ENCODE measurements at places on chromosomes 7 and 10.

DNA sequence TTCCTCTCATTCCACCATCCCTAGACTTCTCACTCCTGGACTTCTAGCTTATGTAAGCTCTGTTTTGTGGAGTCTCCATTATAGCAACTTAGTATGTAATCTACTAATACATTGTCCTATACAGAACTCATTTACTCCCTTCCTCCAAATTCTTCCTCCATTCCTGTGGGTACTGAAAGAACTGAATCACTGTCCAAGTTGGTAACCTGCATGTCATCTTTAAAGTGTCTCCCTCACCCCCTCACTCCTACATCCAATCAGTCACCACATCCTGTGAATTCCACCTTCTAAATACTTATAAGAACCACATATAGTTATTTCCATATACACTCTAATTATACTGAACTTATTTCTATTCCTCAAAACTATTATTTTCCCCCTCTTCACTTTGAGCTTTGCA, 20.3 kb downstream of the AASS start:
- no peak for DNase-seq

DNA sequence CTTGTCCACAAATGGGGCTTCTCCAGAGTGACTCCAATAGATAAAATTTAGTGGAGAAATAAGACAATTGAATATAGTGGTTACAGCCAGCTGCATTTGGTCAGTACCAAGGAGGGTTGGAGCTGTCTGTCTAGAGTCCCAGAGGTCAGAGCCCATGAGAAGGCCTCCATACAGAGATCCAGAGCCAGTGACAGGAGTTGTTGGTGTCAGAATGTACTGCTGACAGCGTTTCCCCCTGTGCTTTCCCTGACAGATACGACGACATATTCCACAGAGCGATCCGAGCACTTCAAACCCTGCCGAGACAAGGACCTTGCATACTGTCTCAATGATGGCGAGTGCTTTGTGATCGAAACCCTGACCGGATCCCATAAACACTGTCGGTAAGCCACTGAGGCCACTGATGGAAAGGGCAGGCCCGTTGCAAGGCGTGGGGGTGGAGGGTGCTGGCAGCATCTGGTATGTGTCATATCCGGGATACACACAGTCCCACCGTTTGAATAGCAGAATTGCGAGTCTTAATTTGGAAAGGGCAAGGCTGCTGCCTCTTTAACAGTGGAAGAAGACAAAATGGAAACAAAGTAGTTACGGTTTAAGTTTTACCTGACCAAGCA, 483.6 kb downstream of the NRG3 start:
- DNase-seq: no peak

- no peak for DNase-seq
Measured at GRCh38 chr7:158573310-158573709, 14.3 kb downstream of the PTPRN2 start.

DNA sequence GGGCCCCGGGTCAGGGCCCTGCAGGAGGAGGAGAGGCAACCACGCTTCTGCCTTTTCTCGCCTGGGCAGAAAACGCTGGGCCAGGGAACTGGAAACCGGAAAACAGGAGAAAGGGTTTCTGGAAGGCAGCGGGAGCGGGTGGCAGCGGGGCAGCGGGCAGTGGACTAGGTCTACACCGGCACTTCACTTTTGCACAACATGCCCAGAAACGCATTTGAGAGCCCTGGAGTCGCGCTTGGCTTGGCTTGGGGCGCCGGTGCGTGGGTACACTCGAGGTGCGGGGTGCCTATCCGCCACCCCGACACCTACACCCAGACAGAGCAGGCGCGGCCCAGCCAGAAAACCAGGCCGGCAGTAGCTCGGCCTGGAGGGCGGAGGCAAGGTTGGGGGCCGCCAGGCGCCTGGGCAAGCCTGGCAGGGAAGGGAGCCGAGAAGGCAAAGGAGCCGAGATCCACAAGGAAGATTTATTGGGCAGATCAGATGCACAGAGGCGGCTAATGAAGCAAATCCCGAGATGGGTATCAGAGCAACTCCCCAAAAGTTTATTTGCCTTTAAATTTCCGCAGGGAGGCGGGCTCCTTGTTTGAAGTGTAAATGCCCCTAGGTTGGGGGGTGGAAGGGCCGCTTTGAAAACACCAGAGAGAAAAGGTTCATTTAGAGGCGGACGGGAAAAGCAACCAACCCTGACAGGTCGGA, 3.2 kb upstream of the PAX2 start:
- no peak for DNase-seq

- no peak for DNase-seq
Measured at GRCh38 chr7:149415391-149416071, 45.3 kb downstream of the ZNF777 start.

GRCh38 chr7:69764147-69764546, 165.9 kb downstream of the AUTS2 start:
- DNase-seq: no peak

DNA sequence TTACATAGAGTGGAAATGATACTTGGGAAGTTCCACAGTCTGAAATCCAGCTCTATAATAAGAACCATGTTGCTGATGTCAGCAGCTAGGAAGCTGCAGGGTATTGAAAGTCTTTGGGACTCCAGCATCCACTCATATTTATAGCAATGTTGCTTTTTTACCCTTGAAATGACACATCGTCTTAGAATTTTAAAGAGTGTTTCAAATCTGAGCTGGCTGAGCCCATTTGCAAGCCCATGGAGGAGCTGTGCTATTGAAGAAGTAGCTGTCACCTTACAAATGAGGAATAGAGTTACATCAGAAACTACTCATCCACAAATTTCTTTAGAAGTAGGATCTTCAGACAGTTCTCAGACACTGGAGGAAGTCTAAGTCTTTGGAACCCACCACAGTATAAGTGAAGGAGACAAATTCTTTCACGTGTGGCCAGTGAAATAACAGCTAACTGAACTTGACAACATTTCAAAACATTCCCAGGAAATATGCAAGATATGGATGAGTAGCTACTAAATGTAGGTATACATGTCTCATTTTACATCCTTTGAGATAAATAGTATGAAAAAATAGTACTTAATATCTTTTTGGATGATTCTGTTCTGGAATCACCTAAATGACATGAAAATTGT, 203.6 kb downstream of the ZNF365 start:
- DNase-seq: no peak

- DNase-seq: no peak
Measured at GRCh38 chr10:123761038-123761428, 94.9 kb downstream of the GPR26 start.

Measured in esophagus squamous epithelium (tissue), 5 donors.